ENCODE measurements at places on chromosomes 6 and 20.

DNA sequence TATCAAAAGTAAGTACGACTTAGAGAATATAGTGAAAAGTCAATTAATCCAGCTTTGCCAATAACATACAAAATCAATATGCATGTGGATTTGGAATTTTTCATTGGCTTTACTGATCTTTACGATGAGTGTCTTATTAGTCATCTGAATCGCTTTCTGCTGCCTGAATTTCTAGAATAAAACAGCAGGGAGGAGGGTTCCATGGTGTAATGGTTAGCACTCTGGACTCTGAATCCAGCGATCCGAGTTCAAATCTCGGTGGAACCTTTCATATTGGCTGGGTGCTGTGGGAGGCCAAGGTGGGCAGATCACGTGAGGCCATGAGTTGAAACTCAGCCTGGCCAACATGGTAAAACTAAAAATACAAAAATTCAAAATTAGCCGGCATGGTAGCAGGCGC lies 448.8 kb downstream of the RNF144B start:
- DNase-seq, result no peak

- no peak for DNase-seq
Observed at GRCh38 chr6:42727627-42728026, 5.2 kb upstream of the PRPH2 start.

DNA sequence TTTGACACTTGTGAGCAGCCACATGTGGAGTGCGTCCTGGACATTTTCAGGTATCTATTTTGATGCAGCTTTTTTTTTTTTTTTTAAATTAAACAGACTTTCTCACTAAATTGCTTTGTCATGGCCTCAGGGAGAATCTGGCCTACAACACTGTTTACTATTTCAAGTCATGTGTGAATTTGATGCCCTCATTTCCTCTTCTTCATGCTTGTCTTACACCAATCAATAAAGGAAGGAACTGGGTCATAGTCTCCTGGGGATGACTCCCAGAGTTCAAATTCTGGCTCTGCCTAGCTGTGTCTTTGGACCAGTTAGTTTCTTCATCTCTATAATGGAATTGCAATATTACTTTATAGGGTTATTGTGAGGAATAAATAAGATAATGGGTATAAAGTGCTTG lies 554.1 kb downstream of the PRKN start:
- no peak for DNase-seq

- no peak for DNase-seq
Observed at GRCh38 chr6:2503816-2504494, 246.8 kb downstream of the MYLK4 start.

DNA sequence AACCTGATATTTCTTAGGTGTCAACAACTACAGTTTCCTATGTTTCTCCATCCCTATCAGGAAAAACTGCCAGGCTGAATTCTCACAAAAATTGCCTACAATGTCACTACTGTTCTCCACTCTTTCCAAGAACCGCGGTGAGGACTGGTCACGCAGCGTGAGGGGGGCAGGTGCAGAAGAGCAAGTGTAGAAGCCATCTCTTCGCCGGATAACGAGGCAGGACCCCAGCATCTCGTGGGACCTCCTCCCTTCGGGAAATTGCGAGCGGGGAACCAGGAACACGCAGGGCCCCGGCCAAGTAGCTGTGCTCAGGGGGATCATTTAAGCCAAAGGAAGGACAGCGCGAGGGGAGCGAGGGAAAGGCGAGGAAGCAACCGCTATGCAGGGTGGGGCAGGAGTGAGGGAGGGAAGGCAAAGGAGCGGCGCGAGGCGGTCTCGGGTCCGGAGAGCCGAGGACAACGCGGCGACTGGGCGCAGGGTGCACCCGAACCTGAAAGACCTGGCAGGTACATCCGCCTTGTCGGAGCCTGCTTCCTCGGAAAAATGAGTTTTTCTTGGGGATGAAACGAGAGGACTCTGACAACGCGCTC lies 559 bp downstream of the APMAP start:
- DNase-seq, result no peak

GRCh38 chr20:4488407-4489339 lies 233.0 kb upstream of the PRND start:
- no peak for DNase-seq

GRCh38 chr6:106216527-106216926 lies 109.0 kb downstream of the ATG5 start:
- no peak for DNase-seq
